Activated effector memory CD4-positive, alpha-beta T cell treated with anti-CD3 and anti-CD28 coated beads, Interleukin-2, amount 50 U/mL, for 16 hours (primary cell): ENCODE measurements at places on chromosomes 5 and 9.
A peak's percentile ranks its signal among the peaks of the same experiment; 100 is the strongest.

DNA sequence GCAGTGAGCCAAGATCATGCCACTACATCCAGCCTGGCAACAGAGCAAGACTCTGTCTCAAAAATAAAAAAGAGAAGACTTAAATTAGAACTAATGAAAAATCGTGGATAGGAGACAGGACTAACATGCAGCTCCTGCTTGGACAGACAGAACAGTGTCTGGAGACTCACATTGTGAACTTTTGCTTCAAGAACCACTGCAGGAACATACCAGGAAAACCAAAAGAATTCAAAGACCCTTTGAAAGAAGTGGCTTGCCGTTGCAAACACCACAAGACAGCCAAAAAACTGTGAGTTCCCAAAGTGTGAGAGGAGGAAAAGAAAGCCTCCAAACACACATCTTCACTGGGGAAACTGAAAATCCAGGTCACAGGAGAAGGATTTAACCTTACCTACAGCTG is 48.8 kb upstream of the SNAPC3 start:
- no peak for DNase-seq

- DNase-seq: no peak
Measured at GRCh38 chr5:173671121-173671949, 54.9 kb upstream of the BOD1 start.

DNA sequence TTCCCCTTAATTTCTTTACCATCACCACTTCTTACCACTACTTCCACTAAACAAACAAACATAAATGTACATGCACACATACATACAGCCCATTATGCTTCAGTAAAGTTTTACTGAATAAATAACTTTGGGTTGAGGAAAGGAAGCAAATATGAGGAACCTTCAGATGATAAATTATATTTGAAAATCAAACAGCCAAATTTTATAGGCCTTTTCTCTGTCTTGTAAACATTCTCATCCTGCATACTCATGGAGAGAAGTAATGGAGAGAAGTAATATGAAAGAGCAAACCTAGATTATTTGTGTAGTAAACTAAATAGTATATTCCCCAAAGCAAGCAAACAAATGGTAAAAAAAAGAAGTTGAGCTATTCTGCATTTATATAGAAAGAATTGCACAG is 658.3 kb upstream of the RORB start:
- DNase-seq: no peak

GRCh38 chr5:949275-949543 is 56.5 kb downstream of the TRIP13 start:
- no peak for DNase-seq

GRCh38 chr5:157801-158200 is 33.5 kb upstream of the LRRC14B start:
- peak; percentile 50 for DNase-seq

GRCh38 chr5:179974246-179974945 is 66.7 kb upstream of the TBC1D9B start:
- no peak for DNase-seq

GRCh38 chr5:8446179-8446578 is 577.2 kb downstream of the MTRR start:
- DNase-seq: no peak

DNA sequence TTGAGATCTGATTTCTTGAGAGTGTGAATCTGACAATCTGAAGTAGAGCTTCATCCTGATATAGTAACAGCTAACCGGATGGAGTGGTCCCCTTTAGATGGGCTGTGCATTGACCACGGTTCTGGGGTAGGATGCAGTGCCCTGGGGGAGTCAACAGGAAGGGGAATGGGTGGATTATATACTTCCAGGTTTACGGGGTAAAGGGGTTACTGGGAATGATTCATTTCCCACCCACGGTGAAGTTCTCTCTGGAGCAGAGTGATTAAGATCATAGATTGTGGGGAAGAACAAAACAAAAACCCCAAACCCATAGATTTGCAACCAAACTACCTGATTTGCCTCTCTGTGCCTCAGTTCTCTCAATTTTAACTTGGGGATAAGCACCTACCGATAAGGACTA is 1.5 kb upstream of the B4GALT7 start:
- DNase-seq: no peak

DNA sequence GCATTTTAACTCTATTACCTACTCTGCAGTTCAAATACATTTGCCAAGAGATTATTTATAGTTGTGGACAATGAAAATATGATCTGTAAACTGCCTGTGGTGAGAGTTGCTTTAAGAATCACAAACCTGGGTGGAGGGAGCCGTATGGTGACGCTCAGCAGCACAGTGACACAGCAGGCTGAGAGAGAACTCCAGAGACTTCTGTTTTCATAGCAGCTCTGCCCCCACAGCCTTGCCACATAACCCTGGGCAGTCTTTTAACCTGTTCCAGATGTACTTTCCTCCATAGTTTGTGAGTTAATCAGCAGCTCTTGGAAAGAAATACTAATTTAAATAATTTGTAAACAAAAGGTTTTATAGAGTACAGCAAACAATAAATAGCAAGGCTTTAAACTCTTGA is 450.5 kb downstream of the ELAVL2 start:
- DNase-seq: no peak

DNA sequence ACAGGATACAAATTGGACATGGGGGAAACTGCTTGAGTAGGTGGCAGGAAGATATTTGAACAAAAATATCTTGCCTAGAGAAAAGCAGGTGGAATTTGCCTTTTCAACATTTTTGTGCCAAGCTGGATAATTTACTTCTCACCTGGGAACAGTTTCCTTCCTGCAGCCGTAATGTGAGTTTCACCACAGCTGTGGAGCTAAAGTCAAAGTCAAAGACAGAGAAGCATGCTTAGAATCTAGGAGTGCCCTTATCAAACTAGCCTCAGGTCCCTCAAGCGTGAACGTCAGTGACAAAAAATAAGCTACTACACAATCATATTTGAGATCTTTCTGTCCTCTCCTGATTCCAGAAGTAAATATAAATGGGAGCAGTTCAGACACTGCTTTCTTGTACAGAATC is 588.9 kb downstream of the MAT2B start:
- DNase-seq: no peak

GRCh38 chr9:79014929-79015699 is 556.7 kb upstream of the TLE4 start:
- DNase-seq: no peak

GRCh38 chr5:178284996-178285395 is 52.4 kb upstream of the PHYKPL start:
- no peak for DNase-seq

- DNase-seq: no peak
Measured at GRCh38 chr9:18260521-18260920, 213.4 kb upstream of the ADAMTSL1 start.

DNA sequence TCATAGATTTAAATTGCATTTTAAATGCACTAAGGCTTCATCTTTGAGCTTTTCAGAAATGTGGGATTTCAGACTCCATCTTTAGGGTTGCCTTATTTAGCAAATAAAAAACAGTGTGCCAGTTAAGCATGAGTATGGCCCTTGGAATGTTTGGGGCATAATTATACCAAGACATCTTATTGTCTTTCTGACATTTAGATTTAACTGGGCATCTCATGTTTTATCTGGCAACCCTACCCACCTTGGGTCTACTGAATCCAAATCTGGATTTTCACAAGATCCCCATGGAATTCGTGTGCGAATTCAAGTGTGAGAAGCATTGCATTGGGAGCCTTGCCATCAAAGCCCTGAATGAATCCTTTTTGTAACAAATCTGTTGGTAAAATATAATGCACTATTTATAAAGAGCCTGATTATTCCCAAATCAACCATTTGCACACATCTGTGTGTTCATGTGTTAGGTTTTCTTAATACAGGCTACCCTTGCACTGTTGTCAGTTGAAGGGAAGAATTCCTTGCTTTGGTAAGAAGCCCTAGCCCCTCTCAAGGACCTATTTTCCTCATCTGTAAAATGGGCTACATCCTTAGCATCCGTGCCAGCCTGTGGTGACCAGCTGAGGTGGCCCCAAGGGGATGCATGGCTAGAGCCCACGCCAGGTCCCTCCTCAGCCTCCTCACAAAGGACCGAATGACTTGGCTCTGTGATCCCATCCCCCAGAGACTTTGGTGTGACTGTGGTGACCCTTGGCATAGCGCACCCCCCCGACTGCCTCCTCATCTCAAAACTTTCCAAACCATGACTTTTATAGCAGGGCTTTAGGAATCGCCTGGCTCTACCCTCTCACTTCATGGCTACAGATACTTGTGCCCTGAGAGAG is 8.1 kb downstream of the GSN start:
- no peak for DNase-seq

GRCh38 chr9:135810806-135811575 is 96.4 kb downstream of the CAMSAP1 start:
- no peak for DNase-seq

- DNase-seq: no peak
Measured at GRCh38 chr5:53423724-53424123, 56.7 kb upstream of the FST start.

GRCh38 chr5:147167529-147167928 is 67.3 kb upstream of the STK32A start:
- DNase-seq: no peak

DNA sequence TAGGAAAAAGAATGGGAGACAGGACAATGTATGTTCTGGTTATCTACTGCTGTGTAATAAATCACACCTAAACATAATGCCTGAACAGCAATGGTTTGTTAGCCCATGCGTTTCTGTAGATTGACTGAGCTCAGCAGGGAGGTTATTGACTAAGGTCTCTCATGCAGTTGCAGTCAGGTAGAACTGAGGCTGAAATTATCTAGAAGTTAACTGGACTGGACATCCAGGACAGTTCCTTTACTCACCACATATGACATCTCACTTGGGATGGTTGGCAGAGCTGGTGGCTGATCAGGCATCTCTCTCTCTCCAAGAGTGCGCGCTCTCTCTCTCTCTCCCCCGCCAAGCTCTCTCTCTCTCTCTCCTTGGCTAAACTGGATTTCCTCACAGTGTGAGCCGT is 8.9 kb upstream of the FOXB2 start:
- DNase-seq: no peak

- DNase-seq: peak; percentile 74
Measured at GRCh38 chr5:132411304-132412013, 41.9 kb downstream of the SLC22A5 start.

- no peak for DNase-seq
Measured at GRCh38 chr9:4657426-4658159, 4.5 kb upstream of the PLPP6 start.

GRCh38 chr5:134949316-134949715 is 18.4 kb upstream of the CATSPER3 start:
- no peak for DNase-seq

GRCh38 chr9:27602954-27603353 is 29.7 kb upstream of the C9orf72 start:
- DNase-seq: no peak

DNA sequence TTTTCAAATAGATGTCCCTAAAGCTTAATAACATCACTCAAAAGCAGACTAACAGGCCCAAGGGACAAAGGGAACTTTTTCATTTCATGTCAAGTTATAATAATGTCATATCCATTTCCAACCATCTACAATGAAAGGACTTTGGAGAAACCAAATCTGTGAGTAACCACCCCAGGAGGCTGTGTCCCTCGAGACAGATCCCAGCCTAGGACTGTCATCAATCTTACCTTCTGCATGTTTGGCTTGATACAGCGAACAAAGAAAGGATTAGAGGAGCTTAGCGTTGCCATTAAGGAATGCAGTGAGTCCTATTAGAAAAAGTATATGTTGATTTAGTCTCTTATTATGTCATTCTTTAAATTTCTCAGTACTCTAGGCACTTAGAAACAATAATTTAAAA is 137.8 kb upstream of the RETREG1 start:
- no peak for DNase-seq

- no peak for DNase-seq
Measured at GRCh38 chr5:159971038-159971437, 37.9 kb upstream of the TTC1 start.

- no peak for DNase-seq
Measured at GRCh38 chr5:160976181-160976580, 124.2 kb upstream of the ATP10B start.

- no peak for DNase-seq
Measured at GRCh38 chr5:129460936-129461710, 1.0 kb downstream of the ADAMTS19 start.

DNA sequence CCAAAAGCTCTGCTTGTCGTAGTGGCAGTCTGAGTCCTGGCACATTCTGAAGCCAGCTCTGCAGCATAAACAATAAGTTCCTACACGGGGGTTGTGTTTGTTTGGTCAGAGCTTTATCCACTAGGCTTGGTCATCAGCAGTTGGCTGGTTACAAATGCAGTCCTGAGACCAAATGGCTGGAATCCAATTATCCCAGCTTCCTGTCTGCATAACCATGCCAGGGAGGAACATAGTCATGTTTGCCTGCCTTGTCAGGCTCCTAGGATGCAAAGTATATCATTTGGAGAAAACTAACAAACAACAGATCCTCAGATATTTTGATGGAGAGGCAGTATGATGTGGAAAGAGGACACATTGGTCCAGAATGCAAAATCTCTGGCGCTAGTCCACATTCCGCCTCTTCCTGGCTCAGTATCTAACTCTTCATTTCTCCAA is 85.8 kb downstream of the FBXO38 start:
- no peak for DNase-seq

GRCh38 chr5:61820836-61821235 is 485.2 kb upstream of the KIF2A start:
- no peak for DNase-seq

DNA sequence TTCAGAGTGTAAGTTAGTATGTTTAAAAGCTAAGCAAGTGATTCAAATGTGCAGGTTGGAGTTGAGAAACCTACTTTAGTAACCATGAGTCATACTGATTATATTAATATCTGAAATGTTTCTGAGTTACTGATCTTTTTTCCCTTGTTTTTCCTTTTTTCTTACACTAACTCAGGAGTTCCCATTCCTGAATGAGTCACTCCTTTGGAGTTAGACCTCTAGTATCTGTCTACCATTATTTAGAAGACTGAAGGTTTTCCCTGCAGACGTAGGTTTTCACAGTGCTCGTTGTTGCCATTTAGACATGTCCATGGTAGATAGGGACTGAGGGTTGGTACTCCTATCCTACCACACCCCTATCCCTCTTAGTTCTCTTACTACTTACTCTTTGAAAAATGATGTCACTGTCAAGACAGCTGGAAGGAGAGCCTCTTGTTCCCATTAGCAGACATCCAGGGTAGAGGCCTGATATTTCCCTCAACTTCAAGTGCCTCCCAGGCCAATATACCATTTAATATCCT is 20.2 kb downstream of the OCLN start:
- no peak for DNase-seq
